Body of pancreas (tissue), 4 donors: ENCODE measurements at places on chromosomes 6 and 20. TPM values are rescaled to one million over a fixed set of nuclear protein-coding genes. Genes with fewer than 3 reads are reported as not detected.

- DNase-seq: no peak
- no peaks in the 10 kb centered on the region for H3K4me1 ChIP-seq
- H3K36me3 ChIP-seq: no peaks in the 10 kb centered on the region
- no peak overlapping the region for H3K4me3 ChIP-seq
These were observed 21.0 kb downstream of the OPRM1 start for GRCh38 chr6:154060076-154060475.

The HS3ST5 gene
- not detected for total RNA-seq

- no peak overlapping the region for H3K4me3 ChIP-seq
- H3K27ac ChIP-seq: no peak overlapping the region
- H3K36me3 ChIP-seq: no peaks in the 10 kb centered on the region
- no peaks in the 10 kb centered on the region for H3K4me1 ChIP-seq
- no peak for DNase-seq
- no peaks in the 10 kb centered on the region for H3K27me3 ChIP-seq
These were observed 22.7 kb downstream of the SYNDIG1 start for GRCh38 chr20:24492031-24492607.

DNA sequence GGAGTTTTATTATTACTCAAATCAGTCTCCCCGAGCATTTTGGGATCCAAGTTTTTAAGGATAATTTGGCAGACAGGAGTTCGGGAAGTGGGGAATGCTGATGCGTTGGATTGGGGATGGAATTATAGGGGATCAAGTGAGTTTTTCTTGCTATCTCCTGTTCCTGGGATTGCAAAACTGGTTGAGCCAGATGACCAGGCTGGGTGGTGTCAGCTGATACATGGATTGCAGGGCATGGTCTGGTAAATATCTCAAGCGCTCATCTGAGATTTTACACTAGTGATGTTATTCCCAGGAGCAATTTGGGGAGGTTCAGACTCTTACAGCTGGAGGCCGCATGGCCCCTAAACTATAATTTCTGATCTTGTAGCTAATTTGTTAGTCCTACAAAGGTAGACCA lies 54.7 kb downstream of the ENPP1 start:
- no peak overlapping the region for H3K27ac ChIP-seq
- H3K36me3 ChIP-seq: no peaks in the 10 kb centered on the region
- DNase-seq: no peak
- H3K4me1 ChIP-seq: peaks cover 17% of the 10 kb centered on the region
- H3K4me3 ChIP-seq: no peak overlapping the region
- H3K27me3 ChIP-seq: no peaks in the 10 kb centered on the region

- no peaks in the 10 kb centered on the region for H3K27me3 ChIP-seq
- H3K4me3 ChIP-seq: no peak overlapping the region
- no peaks in the 10 kb centered on the region for H3K4me1 ChIP-seq
- no peak for DNase-seq
- no peaks in the 10 kb centered on the region for H3K36me3 ChIP-seq
- no peak overlapping the region for H3K27ac ChIP-seq
These were observed 234.3 kb upstream of the HS3ST5 start for GRCh38 chr6:114577109-114577508.

The PSMA7 gene
- 174 TPM for total RNA-seq

DNA sequence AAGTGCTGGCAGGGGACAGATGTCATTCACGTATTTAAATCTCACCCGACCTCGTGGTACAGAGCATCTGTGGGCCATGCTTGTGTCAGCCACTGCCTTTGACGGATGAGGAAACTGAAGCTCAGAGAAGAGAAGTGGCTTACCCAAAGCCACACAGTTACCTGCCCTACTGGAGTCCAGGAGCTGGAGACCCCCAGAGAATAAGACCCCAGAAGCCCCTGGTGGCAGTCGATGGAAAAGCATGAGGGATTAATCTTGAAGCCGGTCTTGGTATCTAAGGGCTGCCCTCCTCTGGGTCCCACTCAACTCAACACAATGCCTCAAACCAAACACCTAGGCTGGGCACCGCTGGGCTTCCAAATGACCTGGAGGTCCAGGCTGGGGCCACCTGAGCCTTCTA lies 83.1 kb downstream of the GRM4 start:
- no peak overlapping the region for H3K4me3 ChIP-seq
- no peaks in the 10 kb centered on the region for H3K36me3 ChIP-seq
- H3K27ac ChIP-seq: no peak overlapping the region
- H3K27me3 ChIP-seq: peaks cover 6% of the 10 kb centered on the region

The LHFPL5 gene
- total RNA-seq: 5.6 TPM

- H3K36me3 ChIP-seq: no peaks in the 10 kb centered on the region
- no peak overlapping the region for H3K27ac ChIP-seq
- no peaks in the 10 kb centered on the region for H3K27me3 ChIP-seq
- H3K4me1 ChIP-seq: no peaks in the 10 kb centered on the region
These were observed 60.5 kb upstream of the SALL4 start for GRCh38 chr20:51862796-51863195.

- peak; percentile 87 for DNase-seq
- peak within 1 kb of the TSS; percentile 85 for H3K27ac ChIP-seq
- H3K4me3 ChIP-seq: peak within 1 kb of the TSS; percentile 97
- no peaks in the 10 kb centered on the region for H3K36me3 ChIP-seq
These were observed at the start of the genes PCED1A and VPS16 for GRCh38 chr20:2840138-2840966. TSS of gene PCED1A (minus strand) at chr20:2840655. CDS start at chr20:2839912, 743 bp downstream. TSS of gene VPS16 (plus strand) at chr20:2840745. CDS start at chr20:2840775, 30 bp downstream.
